Upper lobe of left lung (tissue), 6 donors: ENCODE measurements at places on chromosomes 11 and 22. TPM values are rescaled to one million over a fixed set of nuclear protein-coding genes. Genes with fewer than 3 reads are reported as not detected.

MB gene
- total RNA-seq: not detected

SEZ6L gene
- total RNA-seq: 1.2 TPM

LRRC10B gene
- total RNA-seq: 24.2 TPM

SLC15A3 gene
- 89.2 TPM for total RNA-seq

MACROD1 gene
- 30.1 TPM for total RNA-seq

ST14 gene
- total RNA-seq: 63.7 TPM

CD44 gene
- total RNA-seq: 549 TPM

CDC42EP2 gene
- total RNA-seq: 45.2 TPM

GRCh38 chr11:130308886-130309285 lies 5.8 kb downstream of the ZBTB44 start:
- no peaks in the 10 kb centered on the region for H3K27me3 ChIP-seq
- H3K4me1 ChIP-seq: peaks cover 31% of the 10 kb centered on the region
- H3K27ac ChIP-seq: no peak overlapping the region
- no peak overlapping the region for H3K4me3 ChIP-seq
- H3K36me3 ChIP-seq: no peaks in the 10 kb centered on the region
- DNase-seq: no peak

- peaks cover 90% of the 10 kb centered on the region for H3K36me3 ChIP-seq
- H3K27me3 ChIP-seq: no peaks in the 10 kb centered on the region
- H3K4me3 ChIP-seq: no peak overlapping the region
These were observed 56.5 kb downstream of the MED15 start for GRCh38 chr22:20563941-20564371.

DNA sequence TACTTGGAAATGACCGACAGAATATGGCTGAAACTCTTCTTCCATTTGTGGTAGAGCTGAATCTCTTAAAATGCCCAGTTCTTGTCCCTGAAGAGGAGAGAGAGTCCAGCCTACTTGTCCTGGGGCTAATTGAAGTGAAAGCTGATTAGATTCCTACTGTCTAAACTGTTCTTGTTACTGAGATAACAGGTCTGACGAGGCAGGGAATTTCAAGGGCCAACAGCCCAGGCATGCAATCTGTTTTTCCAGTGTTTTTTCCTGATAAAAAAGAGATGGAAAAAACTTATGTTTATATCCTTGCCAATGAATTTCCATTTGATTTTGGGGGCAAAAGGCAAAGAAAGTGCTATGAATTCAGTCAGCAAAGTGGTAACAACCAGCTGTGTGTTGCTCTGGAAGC lies 195.5 kb downstream of the ETS1 start:
- no peak overlapping the region for H3K4me3 ChIP-seq
- no peaks in the 10 kb centered on the region for H3K27me3 ChIP-seq
- no peak for DNase-seq
- no peaks in the 10 kb centered on the region for H3K4me1 ChIP-seq

- no peaks in the 10 kb centered on the region for H3K36me3 ChIP-seq
- H3K4me3 ChIP-seq: peak overlapping the region; percentile 62
- peak; percentile 67 for DNase-seq
- H3K27me3 ChIP-seq: no peaks in the 10 kb centered on the region
- H3K4me1 ChIP-seq: peaks cover 88% of the 10 kb centered on the region
- H3K27ac ChIP-seq: peak overlapping the region; percentile 91
These were observed 3.8 kb downstream of the APOL3 start for GRCh38 chr22:36156515-36157419.

GRCh38 chr11:6611092-6611962 lies 689 bp downstream of the TAF10 start:
- peak overlapping the region; percentile 100 for H3K27ac ChIP-seq
- H3K4me3 ChIP-seq: peak overlapping the region; percentile 67
- peaks cover 63% of the 10 kb centered on the region for H3K36me3 ChIP-seq
- no peaks in the 10 kb centered on the region for H3K27me3 ChIP-seq
- peaks cover 60% of the 10 kb centered on the region for H3K4me1 ChIP-seq
- DNase-seq: no peak

DNA sequence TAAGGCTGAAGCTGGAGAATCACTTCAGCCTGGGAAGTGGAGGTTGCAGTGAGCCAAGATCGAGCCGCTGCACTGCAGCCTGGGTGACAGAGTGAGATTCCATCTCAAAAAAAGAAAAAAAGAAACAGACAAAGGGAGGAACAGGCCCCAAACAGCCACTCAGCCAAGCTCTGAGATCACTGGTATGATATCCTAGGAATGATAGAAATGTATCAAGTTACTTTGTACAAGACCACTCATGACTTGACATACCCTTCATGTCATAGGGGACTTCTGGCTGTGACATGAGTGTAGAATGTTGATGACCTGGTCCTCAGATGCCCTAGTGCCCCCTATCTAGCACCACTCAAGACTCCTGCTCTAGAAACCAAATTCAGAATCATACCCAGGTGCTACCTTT lies 216.5 kb downstream of the NAV2 start:
- no peak overlapping the region for H3K4me3 ChIP-seq
- peaks cover 3% of the 10 kb centered on the region for H3K4me1 ChIP-seq
- H3K36me3 ChIP-seq: peaks cover 11% of the 10 kb centered on the region
- no peak for DNase-seq

GRCh38 chr11:11146830-11147229 lies 206.2 kb downstream of the CSNK2A3 start:
- no peak for DNase-seq
- H3K4me1 ChIP-seq: no peaks in the 10 kb centered on the region
- no peaks in the 10 kb centered on the region for H3K36me3 ChIP-seq
- no peaks in the 10 kb centered on the region for H3K27me3 ChIP-seq
- no peak overlapping the region for H3K4me3 ChIP-seq

GRCh38 chr11:35962369-35963138 lies 18.7 kb downstream of the LDLRAD3 start:
- no peaks in the 10 kb centered on the region for H3K27me3 ChIP-seq
- H3K4me3 ChIP-seq: no peak overlapping the region
- no peak overlapping the region for H3K27ac ChIP-seq
- H3K36me3 ChIP-seq: no peaks in the 10 kb centered on the region
- H3K4me1 ChIP-seq: no peaks in the 10 kb centered on the region

- no peaks in the 10 kb centered on the region for H3K27me3 ChIP-seq
- H3K36me3 ChIP-seq: no peaks in the 10 kb centered on the region
- no peak overlapping the region for H3K4me3 ChIP-seq
- H3K4me1 ChIP-seq: no peaks in the 10 kb centered on the region
- H3K27ac ChIP-seq: no peak overlapping the region
- no peak for DNase-seq
These were observed 241.0 kb downstream of the ST3GAL4 start for GRCh38 chr11:126596474-126596873.

- H3K36me3 ChIP-seq: no peaks in the 10 kb centered on the region
- H3K4me3 ChIP-seq: no peak overlapping the region
- no peak for DNase-seq
- H3K27me3 ChIP-seq: no peaks in the 10 kb centered on the region
These were observed 496.0 kb downstream of the MIAT start for GRCh38 chr22:27153386-27153785.

DNA sequence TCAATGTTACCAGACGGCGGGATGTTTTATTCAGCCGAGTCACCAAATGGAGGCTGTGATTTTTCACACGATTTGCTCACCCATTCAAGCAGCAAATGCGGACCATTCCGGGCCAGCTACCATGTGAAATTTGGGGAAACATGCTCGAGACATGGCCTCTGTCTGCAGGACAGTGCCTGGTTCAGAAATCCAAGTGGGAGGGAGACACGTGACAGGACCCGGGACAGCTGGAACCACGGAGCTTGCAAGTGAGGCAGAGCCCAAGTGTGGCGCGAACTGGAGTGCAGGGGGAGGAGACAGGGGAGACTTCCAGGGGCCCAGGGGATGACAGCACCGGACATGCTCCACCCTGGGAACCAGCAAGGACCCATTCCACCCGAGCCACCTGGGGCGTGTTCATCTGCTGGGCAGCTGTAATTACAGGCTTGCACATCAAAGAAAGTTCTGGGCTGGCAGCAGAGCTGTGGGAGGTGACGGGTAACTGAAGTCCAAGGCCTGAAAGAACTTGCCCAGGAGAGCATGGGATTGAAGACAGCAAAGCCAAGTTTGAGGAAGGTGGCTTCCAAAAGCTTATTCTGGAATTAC lies 16.5 kb downstream of the CERK start:
- no peaks in the 10 kb centered on the region for H3K27me3 ChIP-seq
- DNase-seq: no peak
- peaks cover 72% of the 10 kb centered on the region for H3K36me3 ChIP-seq
- H3K27ac ChIP-seq: no peak overlapping the region

- no peak overlapping the region for H3K4me3 ChIP-seq
- H3K27me3 ChIP-seq: no peaks in the 10 kb centered on the region
- no peak for DNase-seq
- no peak overlapping the region for H3K27ac ChIP-seq
- H3K36me3 ChIP-seq: no peaks in the 10 kb centered on the region
These were observed 229.8 kb downstream of the BLID start for GRCh38 chr11:121886005-121886734.

DNA sequence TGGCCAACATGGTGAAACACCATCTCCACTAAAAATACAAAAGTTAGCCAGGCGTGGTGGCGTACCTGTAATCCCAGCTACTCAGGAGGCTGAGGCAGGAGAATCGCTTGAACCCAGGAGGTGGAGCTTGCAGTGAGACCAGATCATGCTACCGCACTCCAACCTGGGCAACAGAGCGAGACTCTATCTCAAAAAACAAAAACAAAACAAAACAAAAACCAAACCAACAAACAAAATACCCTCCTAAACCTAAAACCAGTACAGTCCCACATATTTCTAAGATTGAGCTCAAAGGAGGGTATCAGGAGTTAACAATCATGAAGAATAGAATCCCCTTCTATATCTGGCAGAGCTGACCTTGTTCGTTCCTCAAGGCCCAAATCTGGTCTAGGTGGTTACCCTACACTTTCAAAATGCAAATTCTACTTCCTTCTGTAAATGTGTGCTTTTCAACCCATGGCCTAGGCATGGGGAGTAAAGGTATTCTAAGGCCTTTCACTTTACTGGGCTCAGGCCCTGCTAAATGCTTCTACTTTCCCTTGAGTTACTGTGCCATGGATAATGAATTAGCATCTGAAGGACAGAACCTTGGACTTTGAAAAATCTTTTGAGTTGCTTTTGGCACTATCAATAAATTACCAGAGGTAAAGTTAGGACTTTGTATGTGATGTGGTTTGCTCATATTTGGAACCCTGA lies 10.4 kb upstream of the PPP2R1B start:
- H3K4me3 ChIP-seq: no peak overlapping the region
- H3K4me1 ChIP-seq: no peaks in the 10 kb centered on the region
- no peak for DNase-seq
- H3K36me3 ChIP-seq: no peaks in the 10 kb centered on the region

DNA sequence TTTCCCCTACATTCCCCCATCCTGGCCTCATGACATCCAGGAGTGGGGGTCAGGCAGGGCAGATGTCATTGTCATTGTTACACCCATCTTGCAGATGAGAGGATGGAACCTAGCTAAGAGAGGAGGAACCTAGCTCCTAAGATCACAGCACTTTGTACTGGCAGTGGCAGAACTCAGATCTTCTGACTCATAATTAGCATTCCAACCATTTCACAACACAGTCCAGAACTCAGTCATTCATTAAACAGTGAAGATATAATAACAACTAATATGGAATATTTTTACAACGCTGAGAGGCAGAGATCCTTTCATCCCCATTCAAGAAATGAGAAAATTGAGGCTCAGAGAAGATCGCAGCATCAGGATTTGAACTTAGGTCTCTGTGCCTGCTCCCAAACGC lies 127.8 kb downstream of the CHST1 start:
- no peak overlapping the region for H3K4me3 ChIP-seq
- H3K27ac ChIP-seq: no peak overlapping the region
- no peak for DNase-seq
- H3K36me3 ChIP-seq: no peaks in the 10 kb centered on the region
- no peaks in the 10 kb centered on the region for H3K27me3 ChIP-seq
- no peaks in the 10 kb centered on the region for H3K4me1 ChIP-seq

DNA sequence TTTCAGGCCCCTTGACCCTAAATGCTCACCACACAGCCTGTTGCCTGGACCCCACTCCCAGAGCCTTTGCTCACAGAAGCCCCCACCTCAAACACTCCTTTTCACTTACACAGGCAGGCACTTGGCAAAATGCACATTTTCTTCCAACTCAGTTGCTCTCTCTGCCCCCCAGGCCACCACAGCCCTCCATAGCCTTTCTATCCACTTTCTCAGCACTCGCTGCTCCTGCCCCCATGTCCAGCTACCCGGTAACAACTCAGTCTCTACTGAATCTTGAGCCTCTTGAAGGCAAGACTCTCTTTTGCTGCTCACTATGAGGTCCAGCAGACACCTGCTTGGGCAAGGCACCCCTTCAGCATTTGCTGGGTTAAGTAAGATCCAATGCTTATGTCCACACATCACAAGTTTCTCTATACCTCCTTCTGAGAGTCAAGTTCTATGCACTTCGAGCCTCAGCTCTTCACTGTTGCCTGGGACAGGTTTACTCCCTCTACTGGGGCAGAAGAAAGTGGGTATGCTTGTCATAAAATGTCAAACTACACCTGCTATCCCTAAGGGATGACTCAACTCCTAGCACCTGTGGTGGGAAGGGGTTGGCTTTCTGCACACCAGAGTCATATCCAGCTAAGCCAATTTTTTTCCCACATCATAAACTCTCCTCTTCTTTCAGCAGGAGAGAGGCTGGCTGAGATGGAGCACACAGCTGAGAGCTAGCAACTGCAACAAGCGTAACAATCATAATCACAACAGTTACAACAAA lies 36.9 kb downstream of the MORC2 start:
- no peaks in the 10 kb centered on the region for H3K4me1 ChIP-seq
- no peaks in the 10 kb centered on the region for H3K27me3 ChIP-seq
- DNase-seq: no peak
- H3K36me3 ChIP-seq: peaks cover 100% of the 10 kb centered on the region
- H3K4me3 ChIP-seq: no peak overlapping the region

- H3K4me1 ChIP-seq: peaks cover 50% of the 10 kb centered on the region
- H3K4me3 ChIP-seq: no peak overlapping the region
- no peaks in the 10 kb centered on the region for H3K27me3 ChIP-seq
These were observed 51.9 kb downstream of the CD44 start for GRCh38 chr11:35190804-35191348.

GRCh38 chr22:29867260-29867659 lies 15.7 kb upstream of the MTMR3 start:
- H3K4me3 ChIP-seq: no peak overlapping the region
- no peaks in the 10 kb centered on the region for H3K36me3 ChIP-seq
- no peak overlapping the region for H3K27ac ChIP-seq
- DNase-seq: no peak
- H3K27me3 ChIP-seq: no peaks in the 10 kb centered on the region

DNA sequence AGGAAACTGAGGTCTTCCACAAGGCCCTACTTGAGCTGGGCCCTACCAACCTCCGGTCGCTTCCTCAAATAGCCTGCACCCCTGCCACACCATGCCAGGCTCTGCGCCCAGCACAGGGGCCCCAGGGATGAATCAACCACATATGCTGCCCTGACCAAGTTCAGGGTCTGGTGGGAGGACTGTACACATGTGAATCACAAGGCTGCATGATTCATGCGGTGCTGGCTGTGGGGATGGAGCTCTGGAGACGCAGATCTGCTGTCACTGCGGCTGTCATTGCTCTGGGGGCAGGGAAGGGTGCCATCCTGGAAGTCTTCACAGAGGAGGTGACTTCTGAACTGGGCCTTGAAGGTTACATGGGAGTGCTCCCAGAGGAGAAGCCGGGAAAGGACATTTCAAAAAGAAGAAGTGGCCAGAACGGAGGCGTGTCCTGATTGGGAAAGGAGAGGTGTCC lies 21.5 kb downstream of the CYTH4 start:
- H3K27me3 ChIP-seq: no peaks in the 10 kb centered on the region
- no peak overlapping the region for H3K27ac ChIP-seq
- DNase-seq: no peak
- H3K4me1 ChIP-seq: peaks cover 40% of the 10 kb centered on the region
- H3K36me3 ChIP-seq: no peaks in the 10 kb centered on the region
- H3K4me3 ChIP-seq: no peak overlapping the region

- no peaks in the 10 kb centered on the region for H3K36me3 ChIP-seq
- no peaks in the 10 kb centered on the region for H3K4me1 ChIP-seq
These were observed 350.4 kb downstream of the DDX10 start for GRCh38 chr11:109015283-109015682.

- no peaks in the 10 kb centered on the region for H3K27me3 ChIP-seq
- H3K4me3 ChIP-seq: no peak overlapping the region
- no peaks in the 10 kb centered on the region for H3K36me3 ChIP-seq
- DNase-seq: no peak
These were observed 14.4 kb downstream of the GNAZ start for GRCh38 chr22:23084453-23085350.
